ENCODE measurements at places on chromosomes 5 and 9.

DNA sequence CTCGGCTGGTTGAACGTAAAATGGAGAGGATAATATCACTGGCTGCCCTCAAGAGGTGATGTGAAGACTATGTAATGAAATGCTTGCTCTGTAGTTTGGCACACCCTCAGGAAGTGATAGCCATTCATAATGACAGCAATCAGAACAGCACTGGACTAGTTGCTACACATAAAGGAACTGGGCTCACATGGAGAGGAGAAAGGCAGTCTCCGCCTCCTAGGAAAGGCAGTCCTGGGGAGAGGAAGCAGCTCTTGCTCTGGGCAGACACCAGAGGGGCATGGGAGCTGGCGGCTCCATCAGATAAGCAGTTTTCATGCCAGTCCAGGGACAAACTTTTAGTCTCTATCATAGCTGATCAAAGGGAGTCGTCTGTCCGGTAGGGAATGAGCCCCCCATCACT is 46.9 kb downstream of the ARHGEF37 start:
- no peak for DNase-seq

DNA sequence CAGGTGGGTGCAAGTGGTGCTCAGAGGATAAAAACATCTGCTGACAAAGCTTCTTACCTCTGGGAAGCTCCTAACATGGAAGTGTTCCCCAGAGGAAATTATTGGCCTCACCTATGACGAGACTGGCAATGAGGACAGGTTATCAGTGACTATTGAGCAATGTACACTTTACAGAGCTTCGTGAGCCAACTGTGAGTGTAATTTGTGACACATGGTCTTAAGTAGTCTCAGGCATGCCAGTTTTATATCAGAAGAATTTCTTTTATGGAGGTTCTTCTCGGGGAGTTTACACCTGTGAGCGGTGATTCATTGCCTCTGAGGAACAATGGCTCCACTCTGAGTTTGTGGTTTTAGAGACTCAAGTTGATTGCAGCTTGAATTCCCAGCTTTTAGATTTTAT is 11.3 kb downstream of the ANKDD1B start:
- DNase-seq = no peak

DNA sequence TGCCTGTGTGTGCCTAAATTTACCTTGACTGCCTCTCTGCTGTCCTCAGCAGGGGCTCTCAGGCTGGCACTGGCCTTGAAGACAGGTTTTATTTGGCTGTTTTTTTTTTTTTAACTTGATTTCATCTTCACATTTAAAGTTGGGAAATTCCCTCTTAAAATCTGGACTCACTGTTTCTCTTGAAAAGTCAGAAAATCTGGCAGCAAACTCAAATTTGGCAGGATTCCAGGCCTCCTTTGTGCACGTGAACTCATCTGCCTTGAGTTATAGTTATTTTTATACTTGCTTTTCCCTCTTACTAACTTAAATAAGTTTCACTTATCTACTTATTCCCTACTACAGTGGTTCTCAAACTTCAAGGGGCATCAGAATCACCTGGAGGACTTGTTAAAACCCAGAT is 118.4 kb upstream of the MAP3K1 start:
- DNase-seq = peak; percentile 10

DNA sequence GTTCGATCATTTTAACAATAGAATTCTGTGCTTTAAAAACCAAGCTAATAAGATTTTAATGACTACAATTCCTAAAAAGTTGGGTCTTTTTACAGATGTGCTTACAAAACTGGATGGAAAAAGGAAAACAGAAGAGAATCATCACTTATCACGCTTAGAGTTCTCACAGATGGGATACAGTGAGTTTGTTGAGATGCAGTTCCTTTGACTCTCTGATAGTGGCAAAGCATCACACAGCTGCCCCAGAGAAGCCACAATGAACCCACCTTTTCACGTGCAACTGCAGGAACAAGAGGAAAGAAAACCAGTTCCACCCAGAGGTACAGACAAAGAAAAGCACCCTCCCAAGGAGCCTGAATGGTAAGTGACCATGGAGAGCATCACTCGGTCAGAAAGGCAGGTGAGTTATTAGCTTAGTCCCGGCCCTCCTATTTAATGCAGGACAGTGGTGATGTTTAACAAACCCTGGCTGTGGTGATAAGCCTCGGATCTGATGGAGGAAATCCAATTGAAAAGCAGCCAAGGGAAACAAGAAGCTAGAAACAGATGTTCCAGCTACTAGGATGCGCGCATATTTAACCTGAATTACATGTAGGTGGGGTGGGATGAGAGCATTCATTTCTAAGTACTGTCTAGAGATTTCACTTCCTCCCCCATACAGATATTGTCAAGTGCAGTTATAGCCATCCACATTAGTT is 167.7 kb downstream of the TARS1 start:
- DNase-seq = no peak

GRCh38 chr5:129905473-129906176 is 1.4 kb downstream of the CHSY3 start:
- no peak for DNase-seq

GRCh38 chr5:124662181-124662781 is 84.2 kb downstream of the ZNF608 start:
- no peak for DNase-seq

- DNase-seq = no peak
Observed at GRCh38 chr5:171839112-171839511, 53.5 kb downstream of the SMIM23 start.

DNA sequence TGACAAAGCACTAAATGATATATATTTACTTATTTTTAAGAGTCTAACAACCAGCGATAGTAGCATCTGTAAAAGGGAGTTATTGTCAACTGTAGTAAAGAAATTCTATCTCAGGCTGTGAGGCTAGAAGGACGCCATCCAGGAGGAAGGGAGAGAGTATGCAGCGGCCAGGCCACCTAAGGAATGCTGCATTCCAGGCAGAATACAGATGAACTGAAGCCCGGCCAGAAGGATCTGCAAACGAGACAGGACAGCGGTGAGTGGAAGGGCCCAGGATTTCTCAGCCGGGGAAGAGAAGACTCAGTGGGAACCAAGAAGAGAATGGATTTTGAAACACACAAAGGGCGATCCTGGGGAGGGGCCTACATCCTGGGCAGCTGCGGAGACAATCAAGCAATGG is 7.4 kb downstream of the RETREG1 start:
- DNase-seq = no peak

- no peak for DNase-seq
Observed at GRCh38 chr5:83991566-83992224, 271.0 kb upstream of the HAPLN1 start.

GRCh38 chr9:69671879-69672595 is at the start of gene APBA1:
TSS of gene APBA1 (minus strand) at chr9:69672371.
- peak; percentile 4 for DNase-seq

- DNase-seq = no peak
Observed at GRCh38 chr9:103397868-103398600, 402.9 kb downstream of the CYLC2 start.

- peak; percentile 41 for DNase-seq
Observed at GRCh38 chr5:179763215-179763945, 30.4 kb upstream of the LTC4S start.

- no peak for DNase-seq
Observed at GRCh38 chr9:111316796-111317195, 13.2 kb downstream of the OR2K2 start.

DNA sequence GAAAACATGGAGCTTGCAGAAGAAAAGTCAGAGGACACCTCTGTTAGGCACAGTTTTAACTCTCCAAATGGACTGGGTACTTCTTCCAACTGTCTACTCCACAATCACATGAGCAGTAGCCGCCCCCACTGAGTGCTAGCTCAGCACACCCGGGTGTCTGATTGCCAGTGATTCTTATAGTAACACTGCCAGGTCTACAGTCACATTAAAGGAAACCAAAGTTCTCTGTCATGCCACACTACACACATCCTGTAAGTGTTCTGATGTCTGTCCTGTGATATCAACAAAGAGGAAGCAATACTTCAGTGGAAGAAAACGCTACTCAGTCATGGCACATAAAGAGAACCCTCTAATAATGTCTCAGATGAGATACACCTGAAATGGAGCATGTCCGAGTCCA is at the start of gene HAVCR2:
Gene HAVCR2 (minus strand): TSS at position 69 of the 400 bp plus-strand sequence. CDS start 61 bp downstream, at position 8.
- DNase-seq = peak; percentile 11

DNA sequence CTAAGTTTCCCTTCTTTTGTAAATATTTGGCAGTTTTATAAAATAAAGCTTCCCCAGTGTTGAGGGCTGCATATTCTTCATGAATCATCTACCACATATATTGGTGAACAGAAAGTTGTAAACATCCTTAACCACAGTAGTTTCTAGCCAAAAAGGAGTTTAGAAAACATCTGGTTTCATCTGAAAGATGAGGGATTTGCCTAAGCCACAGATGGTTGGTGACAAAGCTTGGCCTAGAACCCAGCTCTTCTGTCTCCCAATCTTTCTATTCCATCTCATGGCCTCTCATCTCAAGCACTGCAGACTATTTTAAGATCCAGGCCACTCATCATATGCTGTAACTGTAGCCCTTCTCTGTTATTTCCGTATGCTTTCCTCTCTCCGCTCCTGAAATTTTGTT is 232.3 kb upstream of the TRPM3 start:
- no peak for DNase-seq

DNA sequence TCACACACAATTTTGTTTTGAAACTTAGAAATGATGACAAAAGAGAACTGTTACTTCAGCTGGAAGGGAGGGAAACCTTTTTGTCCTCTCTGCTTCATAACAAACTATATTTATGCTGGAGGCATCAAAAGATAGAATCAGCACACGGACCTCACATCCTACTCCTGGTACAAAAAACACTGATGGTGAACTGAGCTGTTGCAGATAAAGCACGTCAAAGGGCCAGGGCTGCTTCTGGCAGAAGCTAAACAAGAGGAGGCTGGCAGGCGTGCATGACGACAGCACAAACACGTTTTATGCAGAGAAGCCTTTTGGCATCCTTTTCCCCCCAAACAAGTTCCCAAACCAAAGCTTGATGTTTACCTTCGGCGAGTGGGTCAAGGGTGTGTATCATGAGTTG is 169.6 kb downstream of the SLC24A2 start:
- no peak for DNase-seq

DNA sequence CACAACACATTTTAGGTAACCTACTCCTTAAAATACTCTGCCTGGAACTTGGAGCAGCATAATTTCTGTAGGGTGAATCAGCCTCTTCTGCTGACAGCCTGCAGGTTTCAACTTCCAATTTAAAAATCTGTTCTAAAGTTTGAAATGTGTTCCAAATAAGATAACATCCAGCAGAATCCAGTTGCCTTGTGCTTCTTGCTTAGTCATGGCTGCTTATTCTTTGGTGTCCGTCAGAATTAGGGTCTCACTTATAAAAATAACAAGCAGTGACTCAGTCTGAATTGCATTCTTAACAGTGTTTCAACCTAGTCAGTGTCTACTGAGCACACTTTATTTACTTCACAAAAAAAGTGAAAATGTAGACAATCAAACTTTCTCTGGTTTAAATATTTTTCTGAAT is 3.7 kb downstream of the CDH6 start:
- DNase-seq = no peak

- DNase-seq = no peak
Observed at GRCh38 chr5:141330299-141331080, at the start of gene PCDHGA1. TSS of gene PCDHGA1 (plus strand) at chr5:141330514.

DNA sequence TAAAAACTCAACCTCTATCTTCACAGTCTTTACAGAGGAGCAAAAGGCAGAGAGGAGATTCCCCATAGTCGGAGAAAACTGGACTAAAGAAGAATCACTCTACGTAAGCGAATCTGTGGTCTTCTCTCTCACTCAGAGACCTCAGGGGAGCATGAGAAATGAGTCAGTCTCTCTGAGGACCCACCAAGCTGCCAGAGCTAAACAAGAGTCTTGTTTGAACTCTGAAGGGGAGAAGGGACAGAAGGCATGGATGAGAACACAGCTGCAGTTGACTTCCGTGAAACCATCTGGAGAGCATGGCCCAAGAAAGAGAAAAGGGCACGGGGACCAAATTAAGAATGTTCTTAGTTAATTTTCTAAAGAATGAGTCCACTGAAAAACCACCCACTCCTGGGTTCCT is 12.8 kb upstream of the MAN2A1 start:
- DNase-seq = no peak

DNA sequence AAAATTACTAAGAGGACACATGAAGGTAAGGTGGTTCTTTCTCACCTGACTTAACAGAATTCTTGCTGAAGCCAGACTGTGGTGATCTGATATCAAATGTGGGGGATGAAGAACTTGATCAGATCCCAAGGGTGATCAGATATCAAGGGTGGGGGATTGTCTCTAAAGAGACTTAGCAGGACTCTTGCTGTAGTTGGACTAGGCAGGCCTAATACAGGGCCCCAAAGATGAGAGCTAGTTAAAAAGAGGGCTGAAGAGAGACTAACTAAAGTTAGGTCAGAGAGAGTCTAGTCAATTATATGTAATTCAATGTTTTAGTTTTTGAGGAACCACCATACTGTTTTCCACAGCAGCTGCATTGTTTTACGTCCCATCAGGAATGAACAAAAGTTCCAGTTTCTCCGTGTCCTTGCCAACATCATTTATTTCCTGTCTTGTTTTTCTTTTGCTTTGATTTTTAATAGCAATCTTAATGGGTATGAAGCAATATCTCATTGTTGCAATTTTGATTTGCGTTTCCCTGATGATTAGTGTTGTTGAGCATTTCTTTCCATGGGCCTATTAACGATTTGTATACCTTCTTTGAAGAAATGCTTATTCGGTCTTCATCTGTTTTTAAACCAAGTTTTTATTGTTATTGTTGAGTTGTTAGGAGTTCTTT is 77.6 kb upstream of the ALDH1A1 start:
- no peak for DNase-seq

DNA sequence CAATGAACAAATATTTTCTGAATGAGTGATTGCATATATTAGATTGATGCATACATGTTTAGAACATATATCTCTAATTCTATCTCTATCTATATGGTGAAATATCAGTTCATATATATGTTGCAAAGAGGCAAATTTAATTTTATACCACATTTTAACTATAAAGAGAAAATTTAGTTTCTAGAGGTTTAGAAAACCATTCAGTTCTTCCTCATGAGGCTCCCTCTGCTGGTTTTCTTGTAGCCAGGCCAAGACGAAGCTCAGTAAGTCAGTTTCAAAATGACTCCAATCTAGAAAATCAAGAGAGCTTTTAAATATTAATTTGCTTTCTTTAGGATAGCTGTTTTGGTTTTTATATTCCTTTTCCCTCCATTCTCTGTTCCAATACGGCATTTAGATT is 312.1 kb downstream of the TMEM232 start:
- DNase-seq = no peak

DNA sequence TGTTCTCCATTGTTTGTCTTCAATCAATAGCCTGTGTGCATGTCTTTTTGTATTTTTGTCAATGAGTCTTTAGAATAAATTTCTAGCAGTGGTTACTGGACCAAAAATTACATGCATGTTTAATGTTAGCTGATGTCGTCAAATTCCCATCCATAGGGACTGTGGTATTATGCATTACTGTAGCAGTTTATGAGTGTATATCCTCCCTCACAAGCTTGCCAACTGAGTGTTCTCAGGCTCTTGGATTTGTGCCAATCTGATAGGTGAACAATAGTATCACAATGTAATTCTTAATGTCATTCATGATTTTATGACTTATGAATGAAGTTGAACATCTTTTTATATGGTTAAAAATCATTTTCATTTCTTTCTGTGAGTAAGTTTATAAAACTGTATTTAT is 13.0 kb downstream of the SNX24 start:
- DNase-seq = no peak

- peak; percentile 3 for DNase-seq
Observed at GRCh38 chr5:119187776-119188529, 117.1 kb downstream of the DMXL1 start.

GRCh38 chr5:67331296-67331925 is 134.8 kb upstream of the CD180 start:
- DNase-seq = no peak
